Lower lobe of right lung (tissue), 2 donors: ENCODE measurements at places on chromosomes 5 and 9. TPM values are rescaled to one million over a fixed set of nuclear protein-coding genes. Genes with fewer than 3 reads are reported as not detected.

Gene PARP8
- total RNA-seq: 54.6 TPM

Gene CA9
- not detected for total RNA-seq

Gene ELOVL7
- total RNA-seq: 5.8 TPM

Gene CCL28
- total RNA-seq: 7.7 TPM

Gene CEL
- 1.4 TPM for total RNA-seq

Gene CARD19
- total RNA-seq: 25.6 TPM

Gene EGFL7
- total RNA-seq: 230 TPM

Gene PCDHGA9
- total RNA-seq: 4.8 TPM

Gene C9
- total RNA-seq: 0.27 TPM

Gene SGCD
- 6.0 TPM for total RNA-seq

Gene SPINK13
- not detected for total RNA-seq

Gene KYAT1
- total RNA-seq: 7.1 TPM

Gene GOLGA2
- total RNA-seq: 82.7 TPM

Gene RASA1
- 32.6 TPM for total RNA-seq

Gene UBQLN1
- 88.4 TPM for total RNA-seq

Gene NPR3
- total RNA-seq: 35.8 TPM

Gene IDNK
- total RNA-seq: 4.2 TPM

Gene ANKRD31
- 0.27 TPM for total RNA-seq

DNA sequence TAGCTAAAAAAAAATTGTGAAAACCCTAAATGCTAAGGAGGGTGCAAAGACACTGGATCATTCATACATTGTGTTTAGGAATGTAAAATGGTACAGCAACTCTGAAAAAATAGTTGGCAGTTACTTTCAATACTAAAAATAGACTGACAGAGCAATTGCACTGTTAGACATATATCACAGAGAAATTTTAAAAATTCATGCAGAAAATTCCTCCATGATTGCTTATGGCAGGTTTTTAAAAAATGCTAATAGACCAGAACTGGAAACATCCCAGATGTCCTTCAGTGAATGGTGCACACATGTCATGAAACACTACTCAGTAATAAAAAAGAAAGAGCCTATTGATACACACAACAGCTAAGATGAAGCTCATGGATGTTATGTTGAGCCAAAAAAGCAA lies 349.8 kb upstream of the DAB2 start:
- no peak for DNase-seq

GRCh38 chr9:6132650-6133049 lies 83.0 kb upstream of the IL33 start:
- DNase-seq: no peak

DNA sequence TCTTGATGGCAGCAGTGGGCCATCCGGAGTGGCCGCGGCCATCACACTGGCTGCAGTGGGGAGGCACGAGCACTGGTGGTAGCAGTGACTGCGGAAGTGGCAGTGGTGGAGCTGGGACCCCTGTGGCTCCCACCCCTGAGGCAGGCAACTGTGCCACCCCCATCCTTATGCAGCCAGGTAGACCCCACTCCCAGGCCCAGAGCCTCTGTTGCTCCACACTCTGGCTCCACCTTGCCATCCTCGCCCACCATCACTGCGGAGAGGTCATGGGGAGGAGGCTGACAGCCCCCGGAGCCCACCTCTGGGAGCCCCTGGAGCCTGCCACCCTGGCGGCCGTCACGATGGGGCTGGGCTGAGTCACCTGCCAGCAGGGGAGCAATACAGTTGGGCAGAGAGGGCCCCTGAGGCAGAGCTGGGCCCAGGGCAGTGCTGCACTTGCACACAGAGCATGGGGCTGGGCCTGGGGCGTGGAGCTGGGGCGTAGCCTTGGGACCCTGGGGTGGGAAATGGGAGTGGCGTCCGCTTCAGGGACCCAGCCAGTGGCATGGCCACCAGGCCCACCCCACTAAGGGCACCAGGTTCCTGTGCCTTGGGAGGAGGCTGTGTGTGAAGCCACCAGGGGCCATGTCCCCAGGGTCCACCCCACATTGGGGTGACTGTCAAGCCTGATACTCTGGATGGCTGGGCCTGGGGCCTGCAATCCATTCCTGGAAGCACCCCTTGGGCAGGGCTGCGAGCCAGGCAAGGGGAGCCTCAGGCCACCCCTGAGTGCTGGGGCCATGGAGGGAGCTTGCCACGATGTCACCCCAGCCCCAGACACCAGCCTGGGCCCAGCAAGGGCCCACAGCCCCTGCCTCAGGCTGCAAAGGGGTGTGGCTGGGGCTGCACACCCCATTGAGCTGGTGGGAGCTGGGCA lies 7.7 kb downstream of the AMBP start:
- no peak for DNase-seq

DNA sequence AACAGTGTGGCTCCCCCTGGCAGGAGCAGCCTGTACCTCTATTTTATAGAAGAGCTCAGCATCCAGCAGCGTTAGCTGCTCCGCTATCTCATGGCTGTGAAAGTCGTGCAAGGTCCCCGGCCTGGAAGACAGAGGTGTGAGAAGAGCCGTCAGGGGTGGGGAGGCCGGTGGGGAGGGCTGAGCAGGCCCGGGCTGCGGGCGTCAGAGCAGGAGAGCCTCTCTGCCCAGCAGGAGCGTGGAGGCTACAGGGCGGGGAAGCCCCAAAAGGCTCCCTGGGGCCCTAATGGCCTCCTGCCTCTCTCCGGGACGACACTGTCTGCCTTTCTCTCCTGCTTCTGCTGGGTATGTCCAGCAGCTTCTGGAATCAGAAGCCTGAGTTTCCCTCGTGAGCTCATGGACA lies 42.6 kb downstream of the PRRT1B start:
- no peak for DNase-seq

- DNase-seq: no peak
These were observed 649.6 kb upstream of the RORB start for GRCh38 chr9:73847536-73847935.

GRCh38 chr5:68545636-68546295 lies 330.2 kb downstream of the PIK3R1 start:
- DNase-seq: no peak

- no peak for DNase-seq
These were observed 131.1 kb upstream of the NR4A3 start for GRCh38 chr9:99690573-99690972.

DNA sequence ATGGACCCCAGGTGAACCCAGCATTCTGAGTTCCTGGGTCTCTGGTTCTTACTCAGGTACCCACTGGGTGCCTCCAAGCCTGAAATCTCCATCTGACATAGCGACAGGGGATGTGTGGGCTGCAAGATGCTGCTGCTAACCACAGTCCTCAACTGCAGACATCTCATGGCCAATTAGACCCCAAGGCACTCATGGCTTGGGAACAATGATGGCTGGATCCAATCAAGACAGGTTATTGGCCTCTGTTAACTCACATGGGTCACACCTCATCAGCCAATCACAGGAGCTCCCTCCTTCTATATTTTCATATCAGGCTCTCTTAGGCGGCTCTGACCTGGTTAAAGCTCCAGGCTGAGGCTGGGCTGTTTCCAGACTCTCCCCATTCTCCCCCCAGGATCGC lies 57.0 kb downstream of the CXXC5 start:
- DNase-seq: no peak

GRCh38 chr9:1173993-1174392 lies 123.8 kb downstream of the DMRT2 start:
- no peak for DNase-seq

- DNase-seq: peak; percentile 58
These were observed 8.4 kb upstream of the CERCAM start for GRCh38 chr9:128412120-128412790.

DNA sequence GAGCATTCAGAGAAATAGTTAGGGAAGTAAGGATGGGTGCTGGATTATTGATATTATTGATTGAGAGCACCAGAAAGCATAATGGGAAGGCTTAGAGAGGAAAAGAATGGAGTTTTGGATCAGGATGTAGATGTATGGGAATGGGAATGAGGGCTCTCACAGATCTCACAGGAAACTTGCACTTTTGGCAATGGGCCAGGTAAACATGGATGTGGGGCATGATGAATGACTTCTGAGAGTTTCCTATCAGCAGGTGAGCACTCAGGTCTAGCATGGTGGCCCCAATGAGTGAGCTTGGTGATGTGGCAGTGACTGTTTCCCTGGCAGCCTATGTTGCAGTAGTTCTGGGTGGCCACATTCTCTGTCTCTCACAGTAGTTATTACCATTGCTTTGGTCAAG lies 283.8 kb downstream of the FBXL7 start:
- DNase-seq: no peak

DNA sequence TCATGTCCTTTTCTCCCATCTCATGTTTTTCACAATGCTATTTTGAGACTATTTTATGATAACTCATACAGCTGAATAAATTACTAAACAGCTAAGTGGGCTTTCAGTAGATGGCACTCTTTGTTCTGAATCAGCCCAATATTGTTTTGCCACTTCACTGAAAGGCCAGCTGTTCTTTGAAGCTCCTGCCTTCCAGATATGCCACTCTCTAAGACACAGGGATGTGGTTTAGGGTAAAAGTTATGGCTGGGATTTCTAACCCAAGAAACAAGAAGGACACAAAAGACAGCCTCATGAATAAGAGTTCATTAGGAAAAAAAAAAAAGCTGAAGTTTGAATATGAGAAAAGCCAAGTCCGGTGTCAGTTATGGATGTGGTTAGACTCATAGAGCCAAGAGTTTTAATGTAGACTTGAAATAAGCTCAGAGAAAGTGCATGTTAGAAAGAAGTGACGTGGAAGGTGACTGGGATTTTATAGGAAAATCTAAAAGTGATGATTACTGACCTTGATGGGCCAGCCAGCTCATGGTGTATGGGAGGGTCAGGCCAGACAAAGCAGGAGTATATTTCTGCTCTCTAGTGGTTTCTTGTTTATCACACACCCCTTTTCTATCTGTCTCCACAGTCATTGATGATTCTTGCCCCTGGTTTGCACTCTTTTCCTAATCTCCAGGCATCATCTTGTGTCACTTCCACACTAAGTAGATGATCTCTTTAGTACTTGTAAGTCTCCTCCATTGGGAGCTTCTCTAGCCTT lies 488.5 kb downstream of the NR2F1-AS1 start:
- DNase-seq: no peak

- no peak for DNase-seq
These were observed 22.5 kb downstream of the MUSK start for GRCh38 chr9:110691002-110691549.

- no peak for DNase-seq
These were observed 287.5 kb downstream of the ELAVL2 start for GRCh38 chr9:23538461-23539003.

GRCh38 chr5:153079396-153079795 lies 411.1 kb upstream of the GRIA1 start:
- no peak for DNase-seq

DNA sequence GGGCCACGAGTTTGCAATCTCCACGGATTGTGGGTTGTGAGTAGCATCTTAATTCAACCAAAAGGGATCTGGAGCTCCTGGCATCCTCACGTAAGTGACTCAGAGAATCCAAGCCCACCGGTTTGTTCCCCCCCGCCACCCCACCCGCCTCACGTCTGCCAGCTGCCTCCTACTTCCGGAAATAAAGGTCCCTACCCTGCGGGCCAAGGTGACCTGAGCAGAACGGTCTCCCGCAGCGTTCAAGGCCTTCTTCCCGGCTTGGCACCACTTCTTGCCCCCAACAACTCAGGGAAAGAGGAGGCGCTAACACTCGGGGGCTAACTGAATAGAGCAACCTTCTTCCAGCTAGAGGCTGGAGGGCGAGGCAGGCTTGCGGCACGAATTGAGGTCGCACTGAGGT lies 8.8 kb upstream of the GPRIN1 start:
- no peak for DNase-seq

GRCh38 chr5:146068206-146068605 lies 37.2 kb downstream of the PLAC8L1 start:
- no peak for DNase-seq

GRCh38 chr5:94776167-94776566 lies 157.7 kb downstream of the SLF1 start:
- no peak for DNase-seq

- no peak for DNase-seq
These were observed 316.5 kb downstream of the ASTN2 start for GRCh38 chr9:117098331-117098730.

DNA sequence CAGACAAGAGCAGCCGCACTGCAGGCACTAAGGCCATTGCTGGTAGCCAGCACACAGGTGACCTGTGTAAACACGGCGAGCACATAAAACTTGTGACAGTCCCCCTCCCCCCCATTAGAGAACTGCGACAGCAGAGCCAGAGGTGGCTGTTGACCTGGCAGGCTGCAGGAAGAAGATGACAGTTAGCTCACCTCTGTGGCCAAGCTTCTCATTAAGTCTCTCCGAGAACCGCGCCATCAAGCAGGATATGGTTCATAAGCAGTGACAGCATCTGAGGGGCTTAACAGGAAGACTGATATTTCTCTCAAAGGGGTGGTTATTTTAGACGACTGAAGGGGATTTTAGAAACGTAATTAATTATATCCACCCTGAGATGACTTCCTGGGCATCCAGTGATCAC lies 5.2 kb downstream of the SURF4 start:
- DNase-seq: no peak

DNA sequence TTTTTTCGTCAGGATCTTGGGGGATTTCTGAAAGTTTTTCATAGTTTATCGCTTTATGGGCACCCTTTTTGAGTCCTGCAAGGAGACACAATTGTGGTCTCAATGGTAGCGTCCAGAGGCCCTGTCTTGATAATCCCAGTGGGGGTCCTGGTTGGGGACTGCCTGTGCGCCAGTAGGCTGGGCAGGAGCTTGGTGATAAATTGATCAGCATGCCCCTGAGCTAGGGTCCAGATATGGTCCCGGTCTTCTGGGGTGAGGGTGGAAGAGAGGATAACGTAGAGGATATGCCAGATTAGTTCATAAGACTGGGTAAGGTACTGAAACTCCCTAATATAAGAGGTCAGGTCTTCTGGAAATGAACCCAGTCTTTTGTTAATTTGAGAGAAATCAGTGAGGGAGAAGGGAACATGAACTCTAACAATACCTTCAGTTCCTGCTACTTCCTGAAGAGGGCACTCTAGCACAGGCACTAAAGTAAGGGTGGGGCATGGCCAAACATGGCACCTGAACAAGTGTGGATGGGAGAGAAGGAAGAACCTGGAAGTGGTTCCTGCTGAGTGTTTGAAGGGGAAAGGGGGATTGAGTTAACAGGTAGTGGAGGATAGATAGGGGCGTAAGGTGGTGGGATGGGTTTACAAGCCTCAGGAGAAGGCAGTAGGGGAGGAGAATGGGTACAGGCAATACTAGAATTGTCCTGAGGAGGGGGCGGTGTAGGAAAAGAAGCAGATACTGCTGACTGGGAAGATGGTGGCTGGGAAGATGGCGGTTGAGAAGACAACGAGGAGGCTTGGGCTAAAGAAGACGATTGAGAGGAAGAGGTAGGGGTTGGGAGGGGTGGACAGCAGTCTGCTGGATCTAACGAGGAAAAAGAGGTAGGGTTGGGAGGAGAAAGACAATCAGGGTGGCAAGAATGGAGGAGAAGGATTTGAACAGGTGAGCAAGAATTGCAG lies 33.8 kb upstream of the ANXA2R start:
- DNase-seq: no peak

DNA sequence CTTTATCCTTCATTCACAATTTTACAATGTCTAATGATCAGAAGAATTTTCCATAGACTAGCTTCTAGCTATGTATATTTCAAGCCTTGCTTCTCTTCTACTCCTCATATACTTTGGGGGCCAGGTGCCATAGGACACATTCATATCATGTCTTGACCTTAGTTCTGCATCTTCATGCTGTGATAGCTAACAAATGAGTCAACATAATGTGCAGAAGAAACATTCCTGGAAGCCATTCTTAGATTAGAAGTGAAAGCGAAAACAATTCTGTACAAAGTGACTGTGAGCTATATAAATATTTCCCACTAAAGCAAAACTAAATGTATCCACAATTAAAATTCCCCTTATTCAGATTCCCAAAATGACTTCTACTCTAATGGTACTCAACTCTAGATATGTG lies 320.2 kb upstream of the NREP start:
- no peak for DNase-seq

- no peak for DNase-seq
These were observed 2.8 kb upstream of the ADAMTS2 start for GRCh38 chr5:179348011-179348530.

GRCh38 chr9:131180454-131180853 lies 55.1 kb downstream of the NUP214 start:
- no peak for DNase-seq
